ENCODE measurements at places on chromosomes 12 and 14. TPM values are rescaled to one million over a fixed set of nuclear protein-coding genes. Genes with fewer than 3 reads are reported as not detected.

DNA sequence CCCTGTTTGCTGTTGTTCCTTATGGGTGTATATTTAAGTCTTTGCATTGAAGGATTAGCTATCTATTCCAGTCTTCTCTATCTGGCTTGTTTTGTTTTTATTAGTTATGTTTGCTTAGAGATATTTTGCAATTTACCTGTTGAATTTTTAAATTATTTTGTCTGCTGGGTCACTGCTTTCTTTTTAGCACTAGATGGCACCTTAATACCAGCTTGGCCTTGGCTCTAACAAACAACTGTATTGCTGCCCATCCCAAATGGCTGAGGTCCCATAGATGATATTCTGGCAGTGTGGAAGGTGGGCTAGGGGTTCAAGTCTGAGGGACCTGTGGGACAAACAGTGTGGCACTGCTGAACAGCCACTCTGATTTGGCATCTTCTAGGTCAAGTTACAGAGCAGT, 144.0 kb upstream of the FBXO33 start:
- no peak for DNase-seq

DNA sequence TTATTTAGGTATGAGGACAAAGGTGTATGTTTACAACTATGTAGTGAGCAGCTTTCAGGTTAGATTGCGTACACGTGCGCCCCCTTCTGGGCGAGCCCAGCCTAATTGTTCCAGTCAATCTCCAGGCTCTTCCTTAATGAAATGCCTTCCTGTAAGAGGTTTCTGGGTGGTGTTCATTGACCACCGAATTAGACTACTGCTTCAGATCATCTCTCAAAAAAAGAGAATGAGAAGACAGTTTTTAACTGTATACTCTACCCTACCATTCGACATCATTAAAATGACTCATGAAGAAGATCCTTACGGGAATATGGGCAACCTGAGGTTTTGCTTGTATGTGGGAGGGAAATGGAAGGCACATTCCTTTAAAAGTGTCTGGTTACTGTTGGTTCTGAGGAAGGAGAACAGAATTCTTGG, 2.1 kb downstream of the LUM start:
- DNase-seq = peak; percentile 77

GRCh38 chr12:30201301-30202160, 417.8 kb upstream of the TMTC1 start:
- no peak for DNase-seq

NRDE2 gene
- total RNA-seq = 11.2 TPM

ST8SIA1 gene
- 1.5 TPM for total RNA-seq

DNA sequence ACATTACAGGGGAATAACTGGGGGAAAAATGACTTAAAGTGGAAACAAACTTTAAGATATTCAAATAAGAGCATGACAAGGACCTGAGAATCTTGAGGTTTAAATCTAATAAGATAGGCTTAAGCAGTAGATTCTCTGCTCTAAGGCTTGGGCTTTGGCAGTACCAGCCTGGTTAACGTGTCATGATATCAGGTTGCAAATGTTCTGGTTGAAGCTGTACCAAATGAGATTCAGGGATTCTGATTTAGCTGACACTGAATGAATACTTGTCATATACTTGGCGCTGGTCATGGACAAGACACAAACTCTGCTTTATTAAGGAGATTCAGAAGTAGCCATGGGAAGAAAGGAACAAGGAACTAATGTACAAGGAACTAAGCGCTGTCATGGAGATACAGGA, 6.1 kb downstream of the TCP11L2 start:
- no peak for DNase-seq

DNA sequence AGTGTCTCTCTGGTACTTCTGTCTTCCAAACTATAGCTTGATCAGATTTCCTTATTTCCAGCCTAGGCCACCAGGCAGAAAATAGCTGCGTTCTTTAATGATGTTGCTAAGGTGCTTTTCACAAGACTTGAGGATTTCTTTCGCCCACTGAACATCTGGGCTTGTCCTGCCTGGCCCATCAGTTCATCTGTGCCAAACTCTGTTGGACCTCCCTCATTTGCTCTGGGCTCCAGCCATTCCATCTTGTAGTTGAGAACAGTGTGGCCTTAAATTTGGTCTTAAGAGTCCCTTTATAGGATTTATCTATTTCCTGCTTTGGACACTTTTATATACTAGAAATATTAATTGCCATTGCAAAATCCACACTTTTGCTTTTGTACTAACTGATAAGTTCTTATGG, 109.6 kb downstream of the TTLL5 start:
- DNase-seq = no peak

CABP1 gene
- total RNA-seq = 2.8 TPM

DNA sequence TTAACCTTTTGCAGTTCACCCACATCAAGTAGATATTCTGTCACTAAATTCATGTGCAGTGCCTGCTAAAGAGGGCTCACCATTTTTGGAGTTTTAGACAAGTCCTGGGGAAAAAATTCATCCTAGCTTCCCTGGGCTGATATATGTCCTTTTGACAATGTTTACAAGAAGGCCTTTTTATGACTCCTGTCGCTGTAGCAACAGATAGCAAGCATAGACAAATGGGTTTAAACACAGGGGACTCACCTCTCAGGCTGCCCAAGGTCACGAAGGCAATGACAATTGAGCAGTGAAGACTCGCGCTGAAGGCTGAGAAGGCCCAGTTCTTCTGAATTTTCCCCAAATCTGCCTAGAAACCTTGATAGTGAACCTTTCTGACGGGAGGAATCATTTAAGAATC, 150.7 kb upstream of the CPM start:
- DNase-seq = no peak

DNA sequence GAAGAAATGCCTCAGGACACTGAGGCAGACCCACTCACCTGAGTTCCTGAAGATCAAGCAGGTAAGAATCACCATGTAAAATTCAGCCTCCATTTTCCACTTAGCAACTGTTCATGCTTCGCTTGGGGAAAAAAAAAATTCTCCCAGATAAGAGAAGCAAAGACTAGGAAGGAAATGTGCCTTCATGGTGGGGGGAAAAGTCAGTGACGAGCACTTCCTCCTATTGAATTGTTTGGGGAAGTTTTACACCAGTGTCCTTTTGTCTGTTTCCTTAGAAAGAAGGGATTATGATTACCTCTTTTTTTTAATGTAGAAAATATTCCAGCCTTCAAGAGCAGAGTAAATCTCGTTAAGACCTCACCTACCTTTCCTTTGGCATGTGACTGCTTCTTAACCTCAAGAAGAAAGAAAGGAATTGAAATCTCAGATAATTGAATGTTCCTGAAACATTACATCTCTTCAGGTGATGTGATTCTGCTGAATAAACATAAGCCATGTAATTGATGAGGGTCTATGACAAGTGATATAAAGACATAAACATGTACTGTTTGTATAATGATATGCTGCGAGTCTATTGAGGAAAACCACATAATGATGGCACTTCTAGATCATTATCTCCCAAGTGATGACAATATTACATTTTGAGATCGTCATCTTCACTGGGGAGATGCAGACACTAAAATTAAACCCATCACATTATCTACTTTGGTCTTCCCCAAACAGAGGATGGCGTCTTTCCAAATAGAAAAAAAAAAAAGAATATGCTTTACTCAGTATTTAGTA, at the start of gene PTPRB:
Gene PTPRB (minus strand): TSS at position 127 of the 783 bp plus-strand sequence. CDS start 34 bp downstream, at position 93.
- no peak for DNase-seq

DNA sequence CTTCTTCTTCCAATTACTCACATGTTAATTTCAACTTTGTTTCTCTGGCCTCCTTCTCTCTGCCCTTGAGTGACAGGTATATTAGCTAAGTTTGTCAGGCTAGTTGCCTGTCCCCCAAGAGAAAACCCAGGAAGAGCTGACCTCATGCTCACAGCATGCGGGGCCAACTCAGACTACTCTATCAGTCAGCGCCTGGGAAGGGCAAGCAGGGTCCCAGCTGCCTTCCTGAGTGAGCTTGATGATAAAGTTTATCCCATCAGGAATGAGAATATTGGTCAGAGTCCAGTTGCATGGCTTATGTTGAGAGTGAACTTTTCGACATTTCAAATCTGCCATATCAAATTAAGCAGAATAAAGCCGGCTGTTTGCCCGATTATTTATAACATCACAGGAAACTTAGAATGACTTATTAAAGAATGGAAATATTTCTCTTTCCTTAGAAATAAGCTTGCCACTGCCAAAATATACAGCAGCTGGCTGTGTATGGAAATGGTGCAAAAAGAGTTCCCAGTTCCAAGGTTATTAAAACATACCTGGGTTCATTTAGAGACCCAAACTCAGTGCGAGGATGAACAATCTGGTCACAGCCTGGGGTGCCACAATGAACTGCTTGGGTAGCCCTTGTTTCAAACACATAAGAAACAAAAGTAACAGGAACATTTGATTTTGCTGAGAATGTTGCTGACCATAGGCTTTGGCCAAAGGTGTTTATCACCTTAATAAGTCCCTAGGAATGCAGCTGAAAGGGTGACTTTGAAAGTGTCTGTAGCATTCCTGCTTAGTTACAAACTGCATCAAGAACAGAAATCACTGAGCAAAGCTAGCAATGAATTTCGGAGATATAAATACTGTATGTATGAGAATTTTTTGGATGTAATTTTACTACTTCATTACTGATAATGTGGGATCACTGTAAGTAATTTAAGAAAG, 1553.8 kb upstream of the FLRT2 start:
- DNase-seq = no peak

GRCh38 chr12:103697971-103698751, 111.1 kb downstream of the STAB2 start:
- no peak for DNase-seq
